Activated CD8-positive, alpha-beta T cell treated with anti-CD3 and anti-CD28 coated beads for 36 hours (primary cell): ENCODE measurements at places on chromosomes 4 and X. TPM values are rescaled to one million over a fixed set of nuclear protein-coding genes. Genes with fewer than 3 reads are reported as not detected.
A peak's percentile ranks its signal among the peaks of the same experiment; 100 is the strongest.

The IGSF1 gene
- total RNA-seq = not detected

The RAB41 gene
- not detected for total RNA-seq

The BST1 gene
- total RNA-seq = 0.20 TPM

The ODAPH gene
- not detected for total RNA-seq

The IL2 gene
- total RNA-seq = 8.9 TPM

The MAGEE1 gene
- total RNA-seq = 4.4 TPM

GRCh38 chr4:7414736-7415510 is 19.8 kb downstream of the PSAPL1 start:
- DNase-seq = no peak
- H3K4me3 ChIP-seq = no peak overlapping the region
- no peaks in the 10 kb centered on the region for H3K36me3 ChIP-seq
- H3K27ac ChIP-seq = no peak overlapping the region

GRCh38 chrX:29275928-29276327 is 688.7 kb downstream of the IL1RAPL1 start:
- H3K36me3 ChIP-seq = no peaks in the 10 kb centered on the region
- no peaks in the 10 kb centered on the region for H3K4me1 ChIP-seq
- no peaks in the 10 kb centered on the region for H3K27me3 ChIP-seq
- H3K4me3 ChIP-seq = no peak overlapping the region
- H3K27ac ChIP-seq = no peak overlapping the region
- no peak for DNase-seq

DNA sequence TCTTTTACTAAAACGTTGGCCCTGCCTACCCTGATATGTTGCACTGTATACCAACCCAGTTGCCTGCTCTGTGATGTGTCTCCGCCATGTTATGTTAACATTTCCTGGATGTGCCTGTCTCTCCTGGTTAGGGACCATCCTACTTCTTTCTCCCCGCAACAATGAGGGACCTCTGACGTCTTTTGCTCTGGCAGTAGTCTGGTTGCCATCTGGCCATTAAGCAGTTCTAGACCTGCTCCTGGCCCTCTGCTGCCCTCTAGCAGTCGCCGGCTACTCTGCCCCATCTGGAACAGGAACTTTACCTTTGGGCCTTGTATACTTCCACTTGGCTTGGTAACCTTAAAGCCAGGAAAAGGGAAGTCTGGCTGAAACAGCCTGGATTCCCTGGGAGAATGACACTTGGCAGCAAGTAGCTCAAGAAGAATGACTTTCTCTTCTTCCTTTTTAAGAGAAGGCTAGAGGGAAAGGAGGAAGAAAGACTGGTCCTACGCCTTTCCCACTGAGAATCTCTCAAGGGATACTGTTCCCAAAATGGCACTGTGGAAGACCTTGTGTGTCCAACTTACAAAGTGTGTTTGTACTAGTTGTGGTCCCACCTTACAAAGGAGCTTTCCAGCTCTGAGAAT is 63.5 kb downstream of the GPC3 start:
- no peak overlapping the region for H3K27ac ChIP-seq
- peak; percentile 45 for DNase-seq
- no peak overlapping the region for H3K4me3 ChIP-seq
- H3K27me3 ChIP-seq = no peaks in the 10 kb centered on the region
- H3K4me1 ChIP-seq = peaks cover 12% of the 10 kb centered on the region

DNA sequence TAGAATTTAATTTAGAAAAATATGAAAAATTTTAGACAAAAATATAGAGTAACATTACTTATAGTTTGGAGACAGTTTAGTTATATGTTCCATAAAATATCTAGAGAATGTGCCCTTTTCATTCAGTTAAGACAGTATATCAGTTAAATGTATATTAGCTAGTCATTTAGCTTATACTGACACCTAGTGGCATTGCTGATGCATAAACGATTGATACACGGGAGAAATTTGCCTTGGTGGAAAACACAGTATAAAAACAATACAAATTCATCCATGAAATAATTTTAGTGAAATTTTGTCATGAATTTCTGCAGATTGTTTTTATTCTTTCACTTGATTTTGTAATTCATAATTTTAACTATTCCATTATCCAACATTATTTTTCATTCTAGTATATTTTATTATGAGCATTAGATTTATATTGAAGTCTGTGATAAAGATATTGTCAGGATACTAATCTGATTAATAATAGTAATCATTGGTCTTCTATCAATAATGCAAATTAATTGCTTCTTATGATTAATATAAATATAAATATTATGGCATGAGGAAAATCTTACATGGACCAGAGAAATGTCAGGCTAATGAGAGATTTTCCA is 219.0 kb downstream of the TLL1 start:
- no peak for DNase-seq
- H3K27ac ChIP-seq = no peak overlapping the region
- H3K27me3 ChIP-seq = no peaks in the 10 kb centered on the region
- H3K4me3 ChIP-seq = no peak overlapping the region

GRCh38 chr4:112031712-112032328 is 113.4 kb upstream of the FAM241A start:
- no peak overlapping the region for H3K4me3 ChIP-seq
- DNase-seq = peak; percentile 12
- H3K27me3 ChIP-seq = peaks cover 27% of the 10 kb centered on the region
- H3K27ac ChIP-seq = no peak overlapping the region
- H3K36me3 ChIP-seq = no peaks in the 10 kb centered on the region

DNA sequence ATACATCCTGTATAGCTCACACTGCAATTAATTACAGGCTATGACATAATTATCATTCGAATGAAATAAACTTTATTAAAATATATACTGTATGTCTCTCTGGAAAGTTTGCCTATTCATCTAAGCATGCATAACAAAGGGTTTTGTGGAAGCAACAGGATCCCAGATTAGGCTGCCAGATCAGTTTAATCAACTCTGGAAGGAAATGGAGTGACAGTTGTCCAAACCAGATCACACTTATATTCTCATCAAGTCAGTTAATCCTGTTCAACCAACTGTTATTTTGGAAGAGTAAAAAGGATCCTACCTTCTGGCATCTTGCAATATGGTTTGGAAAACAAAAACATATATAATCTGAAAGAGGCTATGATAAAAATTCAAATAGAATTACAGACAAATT is 312.2 kb downstream of the FAT4 start:
- no peaks in the 10 kb centered on the region for H3K27me3 ChIP-seq
- no peaks in the 10 kb centered on the region for H3K36me3 ChIP-seq
- no peak for DNase-seq
- no peak overlapping the region for H3K27ac ChIP-seq
- no peaks in the 10 kb centered on the region for H3K4me1 ChIP-seq
- no peak overlapping the region for H3K4me3 ChIP-seq

DNA sequence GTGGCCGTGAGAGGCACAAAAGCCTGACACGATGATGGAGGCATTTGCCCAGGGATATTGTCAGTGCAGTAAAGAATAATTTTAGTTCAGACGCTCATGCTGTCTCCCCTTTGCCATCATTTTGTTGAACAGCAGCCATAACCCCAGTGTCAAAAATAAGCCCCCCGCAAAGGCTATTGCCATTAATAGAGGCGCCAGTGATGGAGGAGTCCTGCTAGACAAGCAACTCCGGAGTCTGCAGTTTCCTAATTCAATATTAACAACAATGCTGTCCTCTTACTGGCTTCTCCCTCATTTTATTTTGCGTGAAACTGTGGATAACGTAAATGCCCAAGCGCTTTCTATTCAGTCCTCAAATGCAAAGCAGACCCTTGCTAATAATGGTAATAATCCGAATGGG is 603 bp upstream of the SMS start:
- H3K4me3 ChIP-seq = peak overlapping the region; percentile 57
- peak overlapping the region; percentile 83 for H3K27ac ChIP-seq
- no peak for DNase-seq

DNA sequence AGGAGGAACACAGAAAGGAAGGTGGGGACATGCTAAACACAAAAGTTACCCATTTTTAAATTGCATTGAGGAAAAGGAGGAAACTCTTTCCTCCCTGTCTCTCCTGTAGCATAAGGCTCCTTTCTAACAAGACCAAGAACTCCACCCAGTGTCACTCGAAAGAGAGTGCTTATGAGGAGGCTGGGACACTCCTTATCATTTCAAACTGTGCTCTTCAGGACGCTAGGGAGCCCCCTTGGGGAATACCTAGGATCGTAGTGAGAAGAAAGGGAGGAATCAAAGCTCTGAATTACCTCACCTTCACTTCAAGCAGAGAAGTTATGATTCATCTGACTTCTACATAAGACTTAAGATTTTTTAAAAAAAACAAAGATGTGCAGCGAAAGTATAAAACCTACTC is 65.5 kb downstream of the F9 start:
- H3K36me3 ChIP-seq = no peaks in the 10 kb centered on the region
- no peaks in the 10 kb centered on the region for H3K27me3 ChIP-seq
- H3K4me3 ChIP-seq = no peak overlapping the region

DNA sequence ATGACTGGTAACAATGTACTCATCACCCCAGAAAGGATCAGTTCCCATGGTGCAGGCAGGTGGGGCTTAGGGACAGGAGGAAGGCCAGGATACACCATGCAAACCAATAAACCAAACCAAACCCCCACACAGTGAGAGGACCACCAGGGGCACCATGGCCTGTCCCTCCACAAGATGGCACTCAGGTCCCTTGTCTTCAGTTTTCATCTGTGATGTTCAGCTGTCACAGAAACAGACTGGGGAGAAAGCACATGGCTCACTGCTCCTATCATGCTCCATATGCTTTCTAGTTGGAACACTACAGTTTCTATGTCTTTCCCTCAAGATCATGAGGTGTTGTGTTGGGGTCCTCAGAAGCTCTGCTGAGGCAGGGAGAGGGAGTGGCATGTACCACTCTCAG is 10.1 kb downstream of the HS3ST1 start:
- no peaks in the 10 kb centered on the region for H3K36me3 ChIP-seq
- no peak overlapping the region for H3K27ac ChIP-seq
- H3K27me3 ChIP-seq = no peaks in the 10 kb centered on the region

- no peak overlapping the region for H3K27ac ChIP-seq
- no peaks in the 10 kb centered on the region for H3K36me3 ChIP-seq
- H3K4me3 ChIP-seq = no peak overlapping the region
- DNase-seq = no peak
Measured at GRCh38 chr4:180054291-180054690, 2188.9 kb upstream of the TENM3 start.

DNA sequence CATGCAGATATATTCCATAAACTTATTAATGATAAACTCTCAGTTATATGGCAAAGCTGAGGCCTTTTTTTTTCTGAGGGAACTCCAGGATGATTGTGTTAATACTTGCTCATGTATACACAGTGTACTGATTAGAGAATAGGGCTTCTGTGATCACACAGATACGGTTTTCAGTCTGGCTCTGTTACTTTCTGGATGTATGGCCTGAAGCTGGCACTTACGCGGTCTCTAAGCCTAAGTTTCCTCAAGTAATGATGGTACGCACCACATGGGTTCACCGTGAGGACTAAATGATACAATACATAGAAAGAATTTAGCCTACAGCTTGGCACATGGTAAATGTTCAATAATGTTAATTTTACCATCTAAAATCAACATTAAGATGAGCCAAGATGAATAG is 73.8 kb downstream of the SEC24D start:
- no peak overlapping the region for H3K27ac ChIP-seq
- no peak for DNase-seq
- no peaks in the 10 kb centered on the region for H3K27me3 ChIP-seq

GRCh38 chr4:2721586-2721985 is 34.5 kb downstream of the TNIP2 start:
- peaks cover 12% of the 10 kb centered on the region for H3K4me1 ChIP-seq
- H3K27me3 ChIP-seq = no peaks in the 10 kb centered on the region
- no peak for DNase-seq
- H3K27ac ChIP-seq = no peak overlapping the region

DNA sequence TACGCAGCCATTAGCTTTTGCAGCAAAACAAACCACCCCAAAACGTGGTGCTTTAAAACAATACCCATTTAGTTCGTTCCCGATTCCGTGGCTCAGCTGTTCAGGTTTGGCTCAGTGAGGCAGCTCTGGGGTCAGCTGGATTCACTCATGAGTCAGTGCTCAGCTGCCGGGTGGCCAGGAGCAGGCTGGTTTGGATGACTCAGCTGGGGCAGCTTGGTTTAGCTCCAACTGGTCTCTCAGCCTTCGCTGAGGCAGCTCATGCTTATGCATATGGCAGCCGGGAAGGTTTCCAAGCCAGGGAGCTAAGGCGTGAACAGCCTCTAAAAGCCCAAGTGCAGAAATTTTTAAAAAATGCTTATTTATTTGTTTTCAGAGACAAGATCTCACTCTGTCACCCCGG is 13.3 kb upstream of the CD99 start:
- H3K4me3 ChIP-seq = no peak overlapping the region
- H3K36me3 ChIP-seq = no peaks in the 10 kb centered on the region
- H3K4me1 ChIP-seq = no peaks in the 10 kb centered on the region
- DNase-seq = no peak

DNA sequence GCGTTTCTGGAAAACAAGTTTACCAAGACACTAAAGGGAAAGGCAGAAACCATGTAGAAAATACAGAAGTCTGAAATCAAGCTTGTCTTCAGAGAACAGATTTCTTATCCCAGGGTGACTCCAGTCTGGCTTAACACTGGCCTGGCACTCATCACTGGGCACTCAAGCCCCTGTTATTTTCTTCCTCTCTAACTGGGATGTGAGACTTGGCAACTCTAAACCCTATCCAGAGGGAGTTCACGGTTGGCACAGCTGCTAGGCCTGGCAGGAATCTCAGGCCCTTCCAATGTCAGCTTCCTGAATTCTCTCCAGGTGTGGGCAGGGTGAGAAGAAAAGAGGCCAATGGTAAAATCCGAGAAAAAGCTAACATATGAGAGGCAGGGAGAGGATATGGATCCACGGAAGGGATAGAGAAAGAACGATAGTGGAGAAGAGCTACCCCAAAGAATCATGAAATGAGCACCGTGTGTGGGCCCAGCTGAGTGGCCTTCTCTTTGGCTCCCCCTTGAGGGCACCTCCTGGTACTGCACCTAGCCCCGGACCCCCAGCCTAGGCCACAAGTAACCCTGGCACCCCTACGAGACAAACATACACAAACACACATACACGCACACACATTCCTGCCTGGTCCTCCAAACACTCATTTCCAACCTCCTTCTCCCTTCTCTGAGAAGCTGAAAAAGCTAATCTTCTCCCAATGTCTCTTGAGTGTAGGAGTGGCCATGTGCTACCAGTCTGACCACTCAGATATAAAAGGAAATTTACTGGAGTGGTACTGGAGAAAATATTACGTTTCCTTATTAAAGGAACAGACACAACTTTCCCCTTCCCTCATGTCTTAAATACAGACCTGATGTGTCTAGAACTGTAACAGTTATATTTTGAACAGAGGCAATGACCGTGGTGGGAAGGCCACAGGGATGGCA is 16.6 kb upstream of the PTCHD1 start:
- H3K4me1 ChIP-seq = no peaks in the 10 kb centered on the region
- H3K27ac ChIP-seq = no peak overlapping the region
- DNase-seq = peak; percentile 50

GRCh38 chr4:100848841-100849240 is 331.0 kb upstream of the EMCN start:
- no peak overlapping the region for H3K27ac ChIP-seq
- H3K4me3 ChIP-seq = no peak overlapping the region
- H3K27me3 ChIP-seq = no peaks in the 10 kb centered on the region
- no peaks in the 10 kb centered on the region for H3K36me3 ChIP-seq

DNA sequence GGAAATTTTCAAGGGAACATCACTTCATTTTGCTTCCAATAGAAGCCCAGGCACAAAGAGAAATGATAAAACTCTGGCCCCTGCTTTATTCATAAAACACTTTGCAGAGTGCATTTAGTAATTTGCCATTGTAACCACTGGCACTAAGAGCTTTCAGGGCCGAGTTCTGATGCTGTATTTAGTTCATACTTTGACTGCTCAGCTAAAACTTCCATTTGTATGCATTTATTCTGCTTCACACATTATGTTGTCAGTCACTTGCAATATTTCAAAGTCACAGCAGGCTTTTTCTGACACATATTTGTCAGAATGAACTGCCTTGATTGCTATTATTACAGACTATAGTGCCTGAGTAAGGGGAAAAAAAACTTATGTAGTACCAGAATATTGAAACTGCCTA is 174.3 kb upstream of the ATOH1 start:
- no peaks in the 10 kb centered on the region for H3K36me3 ChIP-seq
- no peak for DNase-seq
- no peaks in the 10 kb centered on the region for H3K4me1 ChIP-seq
- no peaks in the 10 kb centered on the region for H3K27me3 ChIP-seq
